ENCODE measurements at places on chromosomes 4 and X.
A peak's percentile ranks its signal among the peaks of the same experiment; 100 is the strongest.

DNA sequence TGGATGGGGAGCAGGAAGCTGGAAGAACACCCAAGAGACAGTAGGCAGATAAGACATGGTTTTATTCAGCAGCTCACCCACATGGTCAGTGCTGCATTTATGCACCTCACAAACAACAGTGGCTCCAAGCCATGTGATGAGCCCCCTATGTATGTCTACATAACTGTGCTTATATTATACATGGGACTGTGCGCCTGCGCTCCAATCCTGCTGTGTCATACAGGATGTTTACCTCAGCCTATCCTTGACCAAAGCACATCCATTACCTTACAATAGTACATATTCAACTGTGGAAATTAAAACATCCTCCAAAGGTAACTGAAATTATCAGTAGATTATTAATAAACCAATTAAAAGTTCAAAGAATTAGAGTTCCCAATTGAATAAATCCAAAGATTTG, 44.1 kb upstream of the SGMS2 start:
- no peak for ATAC-seq

DNA sequence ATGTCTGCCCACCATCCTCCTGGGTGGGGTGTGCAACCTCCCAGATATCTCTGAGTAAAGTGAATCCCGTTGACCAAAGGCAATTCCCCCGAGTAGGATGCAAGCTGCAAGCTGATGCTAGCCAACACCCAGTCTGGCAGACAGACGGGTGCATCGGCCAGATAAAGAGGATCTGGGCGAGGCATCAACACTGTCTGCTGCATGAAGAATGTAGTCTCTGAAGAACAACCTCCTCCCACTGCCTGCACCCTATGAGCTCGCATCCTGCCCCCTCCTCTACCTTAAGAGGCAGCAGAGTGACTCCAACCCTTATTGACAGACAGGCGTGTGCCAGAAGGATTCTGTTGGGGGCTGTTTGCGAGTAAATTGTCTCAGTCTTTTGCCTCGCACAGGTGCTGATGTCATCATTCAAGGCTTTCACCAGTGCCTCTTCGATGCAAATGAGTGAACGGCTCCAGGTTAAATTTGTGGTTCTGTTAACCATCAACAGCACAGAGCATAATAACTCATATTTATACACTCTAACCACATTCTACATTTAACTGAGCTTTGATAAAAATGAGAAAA, 546.9 kb downstream of the BCOR start:
- ATAC-seq = no peak

- ATAC-seq = peak; percentile 96
Observed at GRCh38 chrX:110412971-110413726, 54.5 kb downstream of the RTL9 start.

GRCh38 chr4:107931775-107932321, 499 bp downstream of the CYP2U1 start:
- no peak for ATAC-seq

GRCh38 chr4:140358281-140358680, 15.2 kb upstream of the SCOC start:
- ATAC-seq = no peak

DNA sequence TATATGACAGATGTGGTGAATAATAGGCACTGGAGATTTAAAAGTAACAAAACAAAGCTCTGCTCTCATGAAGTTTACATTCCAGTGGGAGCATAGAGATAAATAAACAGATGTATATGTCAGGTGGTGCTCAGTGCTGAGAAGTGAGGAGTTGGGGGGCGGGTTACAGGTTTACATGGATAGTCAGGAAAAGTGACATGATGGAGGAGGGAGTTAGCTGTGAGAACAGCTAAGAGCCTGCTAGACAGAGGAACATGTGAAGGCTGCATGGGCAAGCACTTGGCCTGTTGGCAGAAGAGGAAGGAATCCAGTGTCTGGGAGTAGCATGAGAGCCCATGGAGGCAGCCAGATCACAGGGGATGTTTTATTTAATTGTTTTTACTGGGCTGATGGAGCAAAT, 10.2 kb upstream of the TMEM156 start:
- no peak for ATAC-seq

GRCh38 chr4:23847158-23847557, 42.7 kb downstream of the PPARGC1A start:
- ATAC-seq = no peak

DNA sequence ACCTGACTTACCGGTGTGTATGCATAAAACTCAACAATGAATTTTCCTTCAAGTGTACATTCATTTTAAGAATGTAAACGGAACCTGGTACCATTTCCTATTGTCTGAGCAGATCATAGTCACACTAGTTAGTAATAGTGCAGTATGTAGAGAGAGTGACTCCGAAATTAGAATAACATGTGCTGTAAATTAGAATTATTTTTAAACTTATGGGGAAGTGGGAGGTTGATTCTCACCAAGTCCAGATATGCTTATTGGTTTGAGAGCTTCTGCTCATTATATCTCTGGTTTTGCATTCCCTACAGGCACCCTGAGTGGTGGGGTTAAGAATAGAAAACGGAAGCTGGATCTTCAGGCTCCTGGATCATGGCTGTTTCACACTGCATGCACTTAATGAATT, 39.6 kb downstream of the KLF3 start:
- ATAC-seq = no peak

GRCh38 chr4:1014291-1015167, 3.1 kb downstream of the FGFRL1 start:
- no peak for ATAC-seq

DNA sequence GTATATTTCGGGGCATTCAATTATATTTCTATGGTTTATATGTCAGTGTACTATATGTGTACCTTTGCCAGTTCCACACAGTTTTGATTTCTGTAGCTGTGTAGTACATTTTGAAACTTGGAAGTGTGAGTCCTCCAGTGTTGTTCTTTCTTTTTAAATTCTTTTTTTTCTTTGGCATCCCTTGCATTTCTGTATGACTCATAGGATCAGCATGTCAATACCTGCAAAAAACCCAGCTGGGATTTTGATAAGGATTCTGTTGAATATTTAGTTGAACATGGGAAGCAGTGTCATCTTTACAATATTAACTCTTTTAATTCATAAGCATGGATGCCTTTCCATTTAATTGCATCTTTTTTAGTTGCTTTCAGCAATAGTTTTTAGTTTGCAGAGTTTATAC, 100.0 kb downstream of the SH3BGRL start:
- ATAC-seq = no peak

GRCh38 chrX:13414006-13414647, 94.3 kb upstream of the ATXN3L start:
- no peak for ATAC-seq

- ATAC-seq = peak; percentile 97
Observed at GRCh38 chr4:83455281-83456183, at the start of the genes HELQ and MRPS18C. TSS of gene HELQ (minus strand) at chr4:83455823. CDS start at chr4:83455693, 130 bp downstream. TSS of gene MRPS18C (plus strand) at chr4:83456058. CDS start at chr4:83456078, 20 bp downstream.

- ATAC-seq = no peak
Observed at GRCh38 chr4:80172203-80172602, 25.1 kb upstream of the PRDM8 start.

DNA sequence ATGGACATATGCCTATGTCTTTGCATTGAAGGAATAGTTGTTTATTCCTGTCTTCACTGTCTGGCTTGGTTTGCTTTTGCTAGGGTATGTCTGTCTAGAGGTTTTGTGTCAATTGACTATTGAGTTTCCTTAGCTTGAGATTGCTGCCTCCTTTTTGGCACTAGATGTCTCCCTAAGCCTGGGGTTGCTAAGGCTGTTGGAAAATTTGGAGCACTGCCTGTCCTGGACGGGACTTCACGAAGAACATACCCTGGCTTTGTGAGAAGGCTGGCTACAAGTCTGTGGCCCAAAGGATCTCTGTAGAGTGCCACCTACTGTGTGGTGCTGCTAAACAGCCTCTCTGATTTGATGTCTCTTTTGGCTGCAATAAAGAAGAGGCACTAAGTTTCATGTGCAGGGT, 183.8 kb upstream of the NUDT10 start:
- ATAC-seq = no peak

GRCh38 chr4:42302348-42302747, 94.9 kb upstream of the SHISA3 start:
- ATAC-seq = peak; percentile 80

DNA sequence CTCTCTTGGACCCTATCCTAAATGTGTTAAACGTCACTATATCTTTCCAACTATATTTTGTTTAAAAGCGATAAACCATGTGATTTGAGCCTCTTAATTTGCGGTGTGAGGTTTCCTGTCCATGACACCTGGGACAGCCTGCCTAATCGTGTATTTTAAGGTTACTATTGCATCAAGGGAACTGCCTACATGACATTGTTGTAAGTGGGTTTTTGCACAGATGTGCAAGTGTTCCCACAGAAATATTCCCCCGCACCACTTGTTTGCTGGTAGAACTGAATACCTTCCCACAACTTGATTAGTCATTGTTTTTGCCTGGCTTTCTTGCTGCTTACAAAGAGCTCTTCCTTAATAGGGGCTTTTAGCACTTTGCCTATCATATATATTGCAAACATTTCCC, 5.1 kb upstream of the FAM184B start:
- peak; percentile 26 for ATAC-seq

GRCh38 chr4:24404281-24404680, 180.1 kb downstream of the DHX15 start:
- no peak for ATAC-seq

- peak; percentile 34 for ATAC-seq
Observed at GRCh38 chr4:72951147-72951546, 118.4 kb downstream of the COX18 start.

DNA sequence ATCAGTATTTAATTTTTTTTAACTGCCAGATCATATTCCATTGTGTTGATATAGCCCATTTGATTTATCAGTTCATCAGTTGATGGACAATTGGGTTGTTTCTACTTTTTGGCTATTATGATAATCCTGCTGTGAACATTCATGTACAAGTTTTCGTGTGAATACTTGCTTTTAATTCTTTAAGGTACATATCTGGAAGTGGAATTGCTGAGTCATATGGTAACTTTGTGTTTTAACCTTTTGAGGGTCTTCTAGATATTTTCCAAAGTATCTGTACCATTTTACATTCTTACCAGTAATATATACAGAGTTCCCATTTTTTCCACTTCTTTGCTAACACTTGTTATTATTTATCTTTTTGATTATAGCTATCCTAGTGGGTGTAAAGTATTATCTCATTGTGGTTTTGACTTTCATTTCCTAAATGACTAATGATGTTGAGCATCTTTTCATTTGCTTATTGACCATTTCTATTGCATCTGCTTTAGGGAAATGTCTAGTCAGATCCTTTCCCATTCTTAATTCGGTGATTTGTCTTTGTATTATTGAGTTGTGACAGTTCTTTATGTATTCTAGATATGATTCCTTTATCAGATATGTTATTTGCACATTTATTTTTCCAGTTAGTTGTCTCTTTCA, 75.2 kb upstream of the NUDT6 start:
- ATAC-seq = no peak

- peak; percentile 68 for ATAC-seq
Observed at GRCh38 chrX:44400588-44400987, 57.1 kb upstream of the EFHC2 start.

DNA sequence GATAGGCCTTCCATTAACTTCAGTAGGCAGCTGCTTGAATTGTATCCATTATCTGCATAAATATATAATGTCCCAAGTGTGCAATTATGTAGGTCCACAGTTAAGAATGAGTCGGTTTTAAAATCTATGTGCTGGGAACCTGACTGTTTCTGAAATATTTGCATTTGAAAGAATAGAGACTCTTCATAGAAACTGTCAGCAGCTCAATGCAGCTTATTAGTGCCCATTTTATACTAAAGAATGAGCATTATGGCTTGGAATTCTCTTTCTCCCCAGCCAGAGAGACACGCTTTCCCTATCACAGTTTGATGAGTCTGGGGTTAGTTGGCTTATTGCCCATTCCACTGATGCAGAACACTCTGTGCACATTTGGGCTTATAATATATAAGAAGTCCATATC, 202.0 kb upstream of the PCDH7 start:
- ATAC-seq = no peak

DNA sequence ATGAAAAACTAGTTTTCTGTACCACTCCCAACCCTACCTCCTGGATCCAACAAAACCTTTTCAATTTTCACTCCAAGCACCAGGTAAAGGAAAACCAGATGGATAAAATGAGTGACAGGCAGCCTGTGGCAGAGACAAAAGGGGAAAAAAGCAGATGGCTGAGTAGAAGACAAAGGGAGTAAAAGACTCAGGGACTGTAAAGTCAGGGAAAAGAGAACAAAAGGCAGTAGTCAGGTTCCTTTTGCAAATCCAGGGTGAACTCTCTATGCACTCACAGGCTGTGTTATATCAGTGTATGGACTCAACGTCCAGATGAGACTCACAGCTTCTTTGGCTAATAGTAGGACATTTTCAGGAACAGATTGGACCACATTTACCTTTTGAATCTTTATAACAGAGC, 54.2 kb downstream of the QRFPR start:
- no peak for ATAC-seq

GRCh38 chrX:34218063-34218462, 85.9 kb upstream of the FAM47A start:
- no peak for ATAC-seq

GRCh38 chr4:76943790-76944189, 5.8 kb upstream of the SEPTIN11 start:
- peak; percentile 13 for ATAC-seq

DNA sequence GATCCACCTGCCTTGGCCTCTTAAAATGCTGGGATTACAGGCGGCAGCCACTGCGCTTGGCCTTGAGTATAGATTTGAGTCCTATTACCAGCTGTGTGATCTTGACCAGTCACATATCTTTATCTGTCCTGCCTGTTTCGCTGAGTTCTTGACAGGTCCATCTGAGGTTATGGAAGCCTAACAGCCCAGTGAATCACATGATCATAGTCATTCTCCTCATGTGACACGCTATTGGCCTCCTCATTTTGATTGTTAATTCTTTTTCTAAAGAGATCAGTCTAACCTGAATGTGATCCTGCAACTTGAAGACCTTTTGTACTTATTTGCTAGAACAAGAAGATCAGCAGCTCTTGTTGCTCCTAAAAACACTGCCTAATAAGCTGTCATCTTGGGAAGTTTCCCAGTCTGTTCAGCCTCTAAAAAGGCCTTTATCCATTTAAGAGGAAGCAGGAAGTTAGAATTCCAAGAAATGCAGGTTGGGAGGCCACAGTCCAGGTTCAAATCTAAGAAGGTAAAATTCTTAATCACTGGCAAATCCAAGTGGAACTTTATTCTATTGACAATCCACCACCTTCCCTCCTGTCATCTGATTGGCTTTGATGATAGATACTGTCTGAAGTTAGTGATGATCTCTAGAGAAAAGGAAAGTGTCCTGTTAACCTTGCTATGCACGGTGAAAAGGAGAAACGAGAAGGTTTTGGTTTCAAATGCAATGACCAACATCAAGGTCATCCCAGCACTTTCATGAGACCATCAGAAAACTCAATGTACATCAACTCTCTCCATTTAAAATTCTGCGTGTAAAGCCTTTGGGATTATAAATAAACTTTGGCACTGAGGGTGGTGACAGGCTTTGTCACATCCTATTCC, 86.9 kb downstream of the CHRNA9 start:
- no peak for ATAC-seq

- no peak for ATAC-seq
Observed at GRCh38 chr4:158823461-158823873, 54.6 kb downstream of the FNIP2 start.

GRCh38 chr4:4838936-4839810, 20.3 kb upstream of the MSX1 start:
- peak; percentile 10 for ATAC-seq

Data from SK-N-SH treated with all-trans-retinoic acid at 6 μM for 48 hours (cell line).